ENCODE measurements at places on chromosomes 16 and 17. TPM values are rescaled to one million over a fixed set of nuclear protein-coding genes. Genes with fewer than 3 reads are reported as not detected.

TMEM100 gene
- not detected for total RNA-seq

DRC7 gene
- not detected for total RNA-seq

CD300LB gene
- not detected for total RNA-seq

NACA2 gene
- total RNA-seq, result not detected

FOXN1 gene
- total RNA-seq, result not detected

EVI2A gene
- 0.92 TPM for total RNA-seq

PITPNC1 gene
- total RNA-seq, result 23.1 TPM

KRTAP9-8 gene
- not detected for total RNA-seq

MYH3 gene
- 4.1 TPM for total RNA-seq

VASN gene
- total RNA-seq, result 13.6 TPM

SCARF1 gene
- 0.81 TPM for total RNA-seq

CTU2 gene
- 39.4 TPM for total RNA-seq

CA7 gene
- total RNA-seq, result not detected

SLC6A2 gene
- not detected for total RNA-seq

FOXL1 gene
- total RNA-seq, result 8.1 TPM

ZG16 gene
- not detected for total RNA-seq

- peaks cover 6% of the 10 kb centered on the region for H3K4me1 ChIP-seq
- H3K27me3 ChIP-seq, result no peaks in the 10 kb centered on the region
- peak; percentile 50 for DNase-seq
- H3K27ac ChIP-seq, result no peak overlapping the region
- no peaks in the 10 kb centered on the region for H3K36me3 ChIP-seq
Observed at GRCh38 chr16:68732042-68732680, 4.9 kb upstream of the CDH1 start.

- no peak within 1 kb of the TSS for H3K27ac ChIP-seq
- peaks cover 17% of the 10 kb centered on the region for H3K27me3 ChIP-seq
- DNase-seq, result no peak
- H3K36me3 ChIP-seq, result no peaks in the 10 kb centered on the region
Observed at GRCh38 chr16:31527734-31528274, at the start of gene AHSP. AHSP (plus strand) TSS chr16:31527900; CDS start chr16:31528140, 240 bp downstream.

DNA sequence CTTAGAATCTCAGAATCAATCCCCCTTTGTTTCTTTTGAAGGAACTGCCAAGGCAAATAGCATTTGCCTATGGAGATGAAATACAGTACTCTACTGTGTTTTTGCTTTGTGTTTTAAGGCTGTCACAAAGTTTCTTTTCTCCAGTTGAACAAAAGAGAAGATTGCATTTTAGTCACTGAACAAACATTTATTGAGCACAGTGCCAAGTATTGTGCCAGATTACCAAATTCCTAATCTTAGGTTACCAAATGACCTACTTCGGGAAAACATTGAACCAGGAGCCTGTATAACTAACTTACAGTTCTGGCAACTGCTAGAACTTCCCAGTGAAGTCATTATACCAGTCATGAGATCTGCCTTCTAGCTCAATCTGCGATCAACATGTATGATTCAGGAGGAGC is 3.0 kb upstream of the UBB start:
- no peak overlapping the region for H3K4me3 ChIP-seq
- peak; percentile 93 for DNase-seq
- H3K4me1 ChIP-seq, result peaks cover 31% of the 10 kb centered on the region
- peak overlapping the region; percentile 77 for H3K27ac ChIP-seq
- no peaks in the 10 kb centered on the region for H3K27me3 ChIP-seq

- peak overlapping the region; percentile 66 for H3K27ac ChIP-seq
- H3K4me1 ChIP-seq, result peaks cover 36% of the 10 kb centered on the region
- no peaks in the 10 kb centered on the region for H3K36me3 ChIP-seq
- H3K27me3 ChIP-seq, result no peaks in the 10 kb centered on the region
- H3K4me3 ChIP-seq, result no peak overlapping the region
Observed at GRCh38 chr17:15885770-15886169, 59.2 kb upstream of the ADORA2B start.

GRCh38 chr16:69712914-69713581 is 13.3 kb downstream of the NQO1 start:
- H3K36me3 ChIP-seq, result peaks cover 27% of the 10 kb centered on the region
- H3K27me3 ChIP-seq, result no peaks in the 10 kb centered on the region
- H3K4me3 ChIP-seq, result no peak overlapping the region
- no peak overlapping the region for H3K27ac ChIP-seq
- H3K4me1 ChIP-seq, result no peaks in the 10 kb centered on the region

DNA sequence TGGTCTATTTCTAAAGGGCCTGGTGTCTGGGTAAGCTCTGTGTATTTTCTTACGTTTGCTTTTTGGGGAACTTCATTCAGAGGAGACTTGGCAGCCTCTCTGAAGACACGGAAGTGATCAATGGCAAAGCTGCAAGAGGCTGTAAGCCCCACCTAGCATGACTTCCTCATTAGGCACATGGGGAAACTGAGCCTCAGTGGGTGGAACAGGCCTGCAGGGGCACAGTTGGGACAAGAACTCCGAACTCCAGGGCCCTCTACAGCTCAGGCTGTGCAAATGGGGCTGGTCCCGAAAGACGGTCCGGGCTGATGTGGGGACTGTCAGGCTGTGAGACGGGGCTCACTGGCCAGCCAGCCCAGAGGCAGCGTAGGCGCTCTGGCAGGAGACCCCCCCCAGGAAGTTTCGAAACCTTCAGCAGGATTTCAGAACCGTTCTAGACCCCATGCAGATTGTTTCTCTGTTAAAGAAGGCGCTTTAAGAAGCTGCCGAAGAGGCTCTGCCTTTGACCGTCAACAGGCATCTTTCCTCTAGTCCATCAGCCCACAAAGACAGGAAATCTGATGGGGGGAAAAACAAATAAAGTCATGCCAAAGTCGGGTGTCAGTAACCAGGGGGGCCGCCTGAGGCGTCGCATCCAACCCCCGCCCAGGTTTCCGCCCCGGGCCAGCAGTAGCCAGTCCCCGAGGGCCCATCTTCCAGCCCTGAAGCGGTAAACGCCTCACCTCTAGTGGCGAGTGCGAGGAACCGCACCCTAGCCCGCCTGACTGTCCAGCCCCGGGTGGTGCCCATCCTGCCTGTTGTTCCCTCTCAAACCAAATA is 79.8 kb upstream of the TBC1D3K start:
- peak; percentile 55 for DNase-seq
- no peaks in the 10 kb centered on the region for H3K27me3 ChIP-seq
- no peak overlapping the region for H3K4me3 ChIP-seq
- no peak overlapping the region for H3K27ac ChIP-seq

GRCh38 chr16:11667824-11668622 is at the start of gene SNN:
SNN (plus strand) TSS chr16:11668455; CDS start chr16:11676060, 7,605 bp downstream.
- peak within 1 kb of the TSS; percentile 64 for H3K4me3 ChIP-seq
- no peaks in the 10 kb centered on the region for H3K36me3 ChIP-seq
- peak; percentile 80 for DNase-seq
- 0 out of 2 replicates have a peak, but pooled peaks cover 4% of the 10 kb centered on the region for H3K4me1 ChIP-seq

DNA sequence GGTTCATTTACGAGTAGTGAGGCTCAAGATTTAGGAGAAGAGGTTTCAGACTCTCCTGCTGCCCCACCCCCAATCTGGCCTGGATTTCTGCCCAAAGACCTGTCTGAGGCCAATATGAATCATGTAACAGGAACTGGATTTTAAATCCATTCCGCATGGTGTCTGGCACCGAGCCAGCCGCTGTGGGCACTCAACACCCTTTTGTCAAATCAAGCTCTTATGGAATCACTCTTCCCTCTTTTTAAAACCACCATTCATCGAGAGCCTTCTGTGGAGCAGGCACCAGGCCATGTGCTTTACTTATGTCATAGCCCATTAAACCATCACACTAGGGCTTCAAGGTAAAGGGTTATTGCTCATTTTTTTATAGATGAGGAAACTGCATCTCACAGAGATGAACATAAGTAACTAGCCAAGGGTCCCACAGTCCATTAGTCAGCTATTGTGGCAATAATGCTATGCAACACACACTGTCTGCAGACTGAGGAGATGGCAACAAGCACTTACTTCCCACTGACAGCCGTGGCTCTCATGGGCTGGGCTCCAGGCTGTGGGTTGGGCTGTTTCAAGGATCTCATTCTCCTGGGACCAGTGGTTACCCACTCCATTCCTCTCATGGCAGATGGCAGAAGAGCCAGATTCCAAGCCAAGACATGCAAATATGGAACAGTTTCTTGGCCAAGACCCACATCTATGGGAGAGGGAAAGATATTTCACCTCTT is 93.6 kb downstream of the WSCD1 start:
- H3K27ac ChIP-seq, result peak overlapping the region; percentile 48
- no peak overlapping the region for H3K4me3 ChIP-seq
- DNase-seq, result peak; percentile 88
- peaks cover 16% of the 10 kb centered on the region for H3K4me1 ChIP-seq
- H3K27me3 ChIP-seq, result no peaks in the 10 kb centered on the region

GRCh38 chr16:2070576-2071453 is 23.0 kb downstream of the TSC2 start:
- H3K27me3 ChIP-seq, result no peaks in the 10 kb centered on the region
- H3K27ac ChIP-seq, result no peak overlapping the region

- peak overlapping the region; percentile 80 for H3K27ac ChIP-seq
- H3K4me1 ChIP-seq, result peaks cover 22% of the 10 kb centered on the region
- DNase-seq, result peak; percentile 61
- H3K27me3 ChIP-seq, result no peaks in the 10 kb centered on the region
Observed at GRCh38 chr17:64442541-64442971, 6.4 kb upstream of the MILR1 start.

DNA sequence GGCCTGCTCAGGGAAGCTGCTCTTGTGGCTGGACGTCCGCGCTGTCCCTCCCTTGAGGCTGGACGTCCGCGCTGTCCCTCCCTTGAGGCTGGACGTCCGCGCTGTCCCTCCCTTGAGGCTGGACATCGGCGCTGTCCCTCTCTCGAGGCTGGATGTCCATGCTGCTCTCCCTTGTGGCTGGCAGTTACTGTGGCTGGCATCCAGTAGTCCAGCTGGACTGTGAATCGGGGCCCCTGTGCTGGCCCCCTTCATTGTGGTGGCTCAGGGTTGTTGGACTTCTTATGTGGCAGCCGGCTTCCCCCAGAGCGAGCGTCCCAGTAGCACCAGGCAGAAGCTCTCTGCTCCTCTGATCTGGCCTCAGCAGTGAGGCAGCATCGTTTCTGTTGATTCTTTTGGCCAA is 141.5 kb downstream of the IRF8 start:
- no peaks in the 10 kb centered on the region for H3K4me1 ChIP-seq
- no peak overlapping the region for H3K4me3 ChIP-seq
- H3K27me3 ChIP-seq, result peaks cover 49% of the 10 kb centered on the region
- no peaks in the 10 kb centered on the region for H3K36me3 ChIP-seq

GRCh38 chr17:30234296-30234695 is 1.2 kb downstream of the SLC6A4 start:
- H3K27me3 ChIP-seq, result peaks cover 40% of the 10 kb centered on the region
- no peak overlapping the region for H3K27ac ChIP-seq
- no peaks in the 10 kb centered on the region for H3K4me1 ChIP-seq
- H3K4me3 ChIP-seq, result no peak overlapping the region
- no peaks in the 10 kb centered on the region for H3K36me3 ChIP-seq

GRCh38 chr17:57997085-57997809 is 9.2 kb upstream of the VEZF1 start:
- no peak overlapping the region for H3K4me3 ChIP-seq
- H3K36me3 ChIP-seq, result peaks cover 43% of the 10 kb centered on the region
- no peak for DNase-seq
- no peak overlapping the region for H3K27ac ChIP-seq
- 0 out of 2 replicates have a peak, but pooled peaks cover 2% of the 10 kb centered on the region for H3K4me1 ChIP-seq

- DNase-seq, result peak; percentile 49
- H3K36me3 ChIP-seq, result no peaks in the 10 kb centered on the region
- H3K27me3 ChIP-seq, result no peaks in the 10 kb centered on the region
- no peak overlapping the region for H3K27ac ChIP-seq
- H3K4me1 ChIP-seq, result peaks cover 4% of the 10 kb centered on the region
Observed at GRCh38 chr16:49179714-49180330, 101.8 kb downstream of the CBLN1 start.

DNA sequence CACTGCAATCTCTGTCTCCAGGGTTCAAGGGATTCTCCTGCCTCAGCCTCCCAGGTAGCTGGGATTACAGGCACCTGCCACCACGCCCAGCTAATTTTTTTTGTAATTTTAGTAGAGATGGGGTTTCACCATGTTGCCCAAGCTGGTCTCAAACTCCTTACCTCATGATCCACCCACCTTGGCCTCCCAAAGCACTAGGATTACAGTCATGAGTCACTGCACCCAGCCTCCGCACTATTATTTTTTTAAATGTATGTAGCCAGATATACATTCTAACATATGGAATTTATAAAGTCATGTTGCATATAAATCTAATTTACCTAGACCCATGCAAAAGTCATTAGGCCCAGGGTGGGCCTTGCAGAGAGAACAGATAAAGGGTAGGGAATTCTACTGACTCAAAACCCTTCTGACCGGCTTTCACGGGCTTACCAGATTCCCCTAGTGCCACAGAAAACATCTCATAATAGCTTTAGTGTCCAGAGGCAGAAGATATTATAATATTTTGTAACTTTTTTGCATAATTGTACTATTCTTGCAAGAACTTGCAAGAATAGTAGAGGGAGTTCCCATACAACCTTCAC is 20.5 kb upstream of the HELZ start:
- no peaks in the 10 kb centered on the region for H3K4me1 ChIP-seq
- H3K36me3 ChIP-seq, result no peaks in the 10 kb centered on the region
- DNase-seq, result no peak
- no peak overlapping the region for H3K27ac ChIP-seq
- H3K27me3 ChIP-seq, result no peaks in the 10 kb centered on the region

DNA sequence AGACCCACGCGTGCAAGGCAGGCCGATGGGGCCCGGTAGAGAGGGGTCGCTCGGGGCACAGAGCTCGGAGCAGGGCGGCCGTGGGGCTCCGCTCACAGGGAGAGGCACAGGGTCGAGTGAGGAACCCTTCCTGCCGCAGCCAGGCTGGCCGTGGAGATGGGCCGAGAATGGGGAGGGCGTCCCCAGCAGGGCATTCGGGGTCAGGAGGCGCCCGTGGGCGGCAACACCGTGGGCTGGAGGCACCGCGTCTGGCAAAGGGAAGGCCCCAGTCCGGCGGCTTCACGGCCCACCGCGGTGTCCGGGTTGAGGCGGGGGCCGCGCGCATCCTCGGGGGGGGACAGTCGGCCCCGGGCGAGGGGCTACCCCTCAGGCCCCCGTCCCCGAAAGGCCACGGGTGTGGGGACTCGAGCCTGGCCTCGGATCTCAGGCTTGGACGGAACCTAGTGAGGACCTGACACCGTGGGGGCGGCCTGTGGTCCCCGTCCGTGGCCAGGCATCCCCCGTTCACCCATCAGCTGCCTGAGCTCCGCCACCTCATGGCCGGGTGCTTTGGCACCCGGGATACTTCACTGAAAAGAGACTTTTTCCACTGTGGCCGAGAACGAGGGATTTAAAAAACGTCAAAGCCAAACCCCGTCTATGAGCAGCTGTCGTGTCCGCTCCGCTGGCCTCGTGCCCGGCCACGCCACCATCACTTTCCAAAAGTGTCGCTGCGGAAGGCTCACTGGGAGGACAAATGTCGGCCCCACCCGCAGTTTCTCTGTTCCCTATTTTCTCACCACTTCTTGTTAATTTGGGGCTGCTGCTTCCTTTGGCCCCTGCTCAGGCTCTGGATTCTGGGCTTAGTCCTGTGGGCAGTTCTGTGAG is 73.6 kb downstream of the METRNL start:
- H3K27me3 ChIP-seq, result peaks cover under 1% of the 10 kb centered on the region
- no peaks in the 10 kb centered on the region for H3K36me3 ChIP-seq
- no peak for DNase-seq
- H3K27ac ChIP-seq, result no peak overlapping the region
- H3K4me3 ChIP-seq, result no peak overlapping the region

Data from PC-3 (cell line).